Body of pancreas (tissue), 4 donors: ENCODE measurements at places on chromosomes 2 and 18.

- no peak for DNase-seq
These were observed 20.9 kb downstream of the MARCHF4 start for GRCh38 chr2:216351172-216351925.

DNA sequence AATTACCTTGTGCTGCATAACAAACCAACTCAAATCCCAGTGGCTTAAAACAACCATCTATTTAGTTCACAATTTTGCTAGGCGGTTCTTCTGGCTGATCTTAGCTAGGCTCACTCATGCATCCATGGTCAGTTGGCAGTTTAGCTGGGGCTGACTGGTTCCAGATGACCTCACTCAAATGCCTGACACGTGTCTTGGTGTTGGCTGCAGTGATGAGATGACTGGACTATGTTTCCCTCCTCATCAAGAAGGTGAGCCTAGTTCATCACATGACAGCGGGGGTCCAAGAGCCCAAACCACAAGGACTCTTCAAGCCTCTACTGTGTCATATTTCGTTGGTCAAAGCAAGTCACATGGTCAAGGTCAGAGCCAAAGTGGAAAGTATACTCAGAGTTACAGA is 42.7 kb upstream of the ACTR3 start:
- no peak for DNase-seq

GRCh38 chr18:51097021-51097822 is 67.2 kb downstream of the SMAD4 start:
- DNase-seq, result no peak

DNA sequence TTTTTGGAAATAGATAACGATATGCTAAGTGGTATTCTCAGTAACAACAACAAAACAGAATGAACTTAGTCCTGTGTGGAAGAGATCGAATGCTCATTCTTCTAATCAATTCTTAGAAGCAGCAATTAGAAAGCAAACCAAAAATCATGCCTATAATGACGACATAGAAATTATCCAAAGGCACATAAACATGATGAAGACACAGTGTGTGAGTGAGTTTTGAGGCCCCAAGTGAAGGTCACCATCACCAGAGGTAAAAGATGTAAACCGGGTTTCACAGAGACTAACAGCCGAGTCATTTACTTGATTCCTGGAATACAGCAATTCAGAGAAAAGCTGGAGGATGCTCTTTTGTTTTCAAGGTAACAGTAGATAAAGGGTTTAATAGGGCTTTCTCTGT is 509.2 kb downstream of the TDRD15 start:
- DNase-seq, result no peak

- DNase-seq, result no peak
These were observed 176.9 kb downstream of the BCL2 start for GRCh38 chr18:63142594-63143225.

GRCh38 chr2:9637330-9637729 is 6.5 kb upstream of the YWHAQ start:
- DNase-seq, result no peak

DNA sequence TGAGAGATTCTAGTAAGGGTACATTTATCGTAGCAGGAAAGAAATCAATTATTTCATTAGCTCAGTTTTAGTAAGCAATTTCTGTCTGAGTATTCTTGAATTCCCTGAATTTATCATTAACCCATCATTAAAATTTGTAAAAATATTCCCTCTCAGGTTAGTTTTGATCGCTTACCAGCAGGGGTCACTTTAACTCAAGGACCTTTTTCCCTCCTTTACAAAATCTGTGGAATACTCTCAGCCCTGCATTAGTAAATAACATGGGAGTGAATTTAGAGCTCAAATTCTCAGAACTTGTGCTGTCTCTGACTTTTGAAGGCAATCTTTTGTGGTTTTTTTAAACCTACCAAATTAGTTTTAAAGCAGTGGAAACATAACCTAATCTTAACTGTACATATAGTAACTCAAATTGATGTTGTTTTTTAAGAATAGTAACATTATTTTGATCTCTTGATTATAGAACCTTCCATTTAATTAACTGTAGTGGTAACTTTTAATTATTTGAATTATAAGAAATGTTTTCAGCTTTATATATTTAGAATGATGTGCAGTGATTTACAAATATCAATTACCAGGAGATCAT is 97.2 kb downstream of the AGPS start:
- no peak for DNase-seq

- peak; percentile 70 for DNase-seq
These were observed at the start of gene L3MBTL4 for GRCh38 chr18:6414723-6415417. TSS of gene L3MBTL4 (minus strand) at chr18:6414911. CDS start at chr18:6311625, 103,286 bp downstream.

DNA sequence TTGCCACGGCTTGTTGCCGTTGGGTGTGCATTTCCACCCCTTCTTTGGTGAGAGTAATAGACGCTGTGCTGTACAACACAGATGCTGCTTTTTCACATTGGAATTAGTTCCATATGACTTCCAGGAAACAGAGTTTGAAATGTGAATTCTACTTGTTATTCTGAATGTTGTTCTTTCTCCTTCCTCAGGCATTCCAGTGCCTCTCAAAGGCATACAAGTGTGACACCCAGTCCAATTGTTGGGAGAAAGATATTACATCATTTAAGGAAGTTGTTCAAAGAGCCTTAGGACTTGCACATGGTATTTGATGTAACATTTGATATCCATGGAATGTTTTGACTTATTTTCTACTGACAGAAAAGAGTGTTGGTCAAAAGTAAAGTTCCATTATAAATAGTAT is 134.4 kb upstream of the LTBP1 start:
- no peak for DNase-seq

GRCh38 chr2:58032764-58033080 is 13.9 kb upstream of the VRK2 start:
- DNase-seq, result no peak

DNA sequence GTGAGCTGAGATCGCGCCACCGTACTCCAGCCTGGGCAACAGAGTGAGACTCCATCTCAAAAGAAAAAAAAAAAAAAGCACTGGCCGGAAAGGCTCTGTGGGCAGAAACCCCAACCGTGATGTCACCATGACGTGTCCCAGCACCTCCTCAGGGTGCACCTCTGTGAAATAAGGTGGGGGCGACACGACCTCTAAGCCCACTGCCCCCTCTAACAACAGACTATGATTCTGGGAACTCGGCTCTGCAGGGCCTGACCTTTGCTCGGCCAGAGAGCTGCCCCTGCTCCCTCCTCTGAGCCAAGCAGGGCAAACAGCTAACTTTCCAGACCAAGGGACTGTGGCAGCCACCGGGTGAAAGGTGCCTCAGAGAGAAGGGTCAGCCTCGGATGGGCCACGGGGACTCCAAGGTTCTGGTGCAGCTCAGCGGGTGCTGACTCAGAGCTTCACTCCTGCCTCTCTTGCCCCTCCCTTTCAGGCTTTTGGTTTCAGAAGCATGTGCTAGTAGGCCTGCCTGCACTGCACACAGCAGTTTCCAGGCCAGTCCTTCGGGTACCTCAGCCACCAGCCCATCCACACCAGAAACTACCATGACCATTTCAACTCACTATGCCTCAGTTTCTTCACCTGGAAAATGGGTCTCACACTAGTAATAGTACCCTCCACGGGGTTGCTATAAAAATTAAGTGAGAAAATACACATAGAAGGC is 8.0 kb downstream of the TMBIM1 start:
- DNase-seq, result peak; percentile 78

GRCh38 chr18:25544546-25545287 is 192.8 kb upstream of the ZNF521 start:
- DNase-seq, result no peak

DNA sequence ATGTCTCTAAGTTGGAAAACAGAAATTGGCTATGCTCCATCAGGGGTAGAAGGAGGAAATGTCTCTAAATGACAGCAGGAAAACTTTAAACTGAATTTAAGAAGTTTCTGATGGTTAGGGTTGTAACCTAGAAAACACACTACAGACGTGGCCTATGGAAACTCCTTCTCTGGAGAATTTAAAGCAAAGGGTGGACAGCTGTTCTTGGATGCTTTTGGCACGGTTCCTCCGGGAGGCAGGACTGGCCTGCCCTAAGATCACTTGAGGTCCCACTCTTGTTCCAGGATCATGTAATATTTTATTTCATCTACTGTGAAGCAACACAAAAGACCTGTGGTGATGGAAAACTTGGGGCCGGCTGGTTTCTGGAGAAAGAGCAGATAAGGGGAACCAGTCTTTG is 77.0 kb downstream of the NRP2 start:
- no peak for DNase-seq

- no peak for DNase-seq
These were observed 942.4 kb upstream of the GYPC start for GRCh38 chr2:125713533-125713932.
